ENCODE measurements at places on chromosomes 1 and 21.

GRCh38 chr1:145922266-145922665, 3.7 kb upstream of the PEX11B start:
- DNase-seq = no peak

GRCh38 chr1:65762081-65762862, 30.4 kb upstream of the PDE4B start:
- no peak for DNase-seq

GRCh38 chr1:25643929-25644328, 27.3 kb downstream of the MAN1C1 start:
- DNase-seq = no peak

GRCh38 chr1:38881487-38881886, at the start of gene GJA9:
Gene GJA9, minus strand, starts transcription at chr1:38881587. Its CDS starts 5,489 bp downstream, at chr1:38876098.
- no peak for DNase-seq

DNA sequence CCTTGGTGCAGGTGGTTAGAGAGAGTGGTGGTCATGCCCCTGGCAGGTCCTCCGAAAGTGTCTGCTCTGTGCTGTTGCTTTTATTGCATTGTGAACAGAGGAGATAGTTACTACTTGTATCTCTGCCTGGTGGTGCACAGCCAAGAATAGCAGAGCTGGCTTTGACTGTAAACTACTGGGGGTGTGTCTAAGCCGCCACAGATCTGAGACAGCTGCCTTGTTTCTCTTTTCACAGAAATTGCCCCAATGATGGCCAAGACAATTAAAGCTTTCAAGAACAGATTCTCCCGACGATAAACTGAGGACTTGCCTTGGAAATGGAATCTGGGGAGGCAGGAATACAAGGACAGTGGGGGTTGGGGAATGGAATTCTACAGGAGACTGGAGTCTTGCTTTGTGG, 16.0 kb downstream of the ELOA start:
- no peak for DNase-seq

GRCh38 chr1:17565461-17566252, 26.2 kb downstream of the ARHGEF10L start:
- DNase-seq = no peak

DNA sequence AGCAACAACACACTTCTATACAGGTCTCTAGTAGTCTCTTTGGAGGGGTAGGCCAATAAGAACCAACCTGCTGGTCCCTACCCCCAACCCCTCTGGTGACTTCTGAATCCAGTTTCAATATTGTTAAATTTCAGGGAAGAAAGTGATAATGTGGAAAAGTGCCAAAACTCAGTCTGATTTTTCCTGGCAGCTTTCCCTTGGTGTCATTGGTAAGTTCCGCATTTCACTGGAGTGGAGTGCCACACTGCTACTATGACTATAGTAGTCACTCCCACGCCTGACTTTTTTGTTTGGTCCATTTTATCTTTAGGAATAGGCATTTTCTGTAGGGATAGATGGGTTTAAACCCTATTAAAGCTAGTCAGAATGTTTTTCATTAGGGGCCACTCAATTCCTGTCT, 5.7 kb upstream of the ARID1A start:
- DNase-seq = no peak

GRCh38 chr21:44893948-44894656, 20.6 kb upstream of the PTTG1IP start:
- no peak for DNase-seq

DNA sequence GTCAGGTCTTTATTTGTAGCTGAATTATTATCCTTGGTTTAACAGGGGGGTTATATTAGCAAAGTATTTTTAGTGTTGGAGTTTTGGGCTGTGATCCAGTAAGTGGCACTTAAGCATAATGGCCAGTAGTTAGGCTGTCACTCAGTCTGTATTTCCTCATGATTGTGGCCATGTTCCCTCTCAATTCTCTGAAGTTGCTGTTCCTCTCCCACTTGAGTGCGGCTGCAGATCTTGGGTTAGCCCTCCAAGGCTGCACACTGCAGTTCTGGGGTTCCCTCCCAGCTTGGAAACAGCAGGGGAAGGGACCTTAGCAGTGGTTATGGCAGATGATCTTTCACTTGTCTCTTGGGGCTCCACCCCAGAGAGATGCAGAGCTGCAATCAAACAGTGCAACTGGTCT, 23.2 kb upstream of the DENND1B start:
- no peak for DNase-seq

DNA sequence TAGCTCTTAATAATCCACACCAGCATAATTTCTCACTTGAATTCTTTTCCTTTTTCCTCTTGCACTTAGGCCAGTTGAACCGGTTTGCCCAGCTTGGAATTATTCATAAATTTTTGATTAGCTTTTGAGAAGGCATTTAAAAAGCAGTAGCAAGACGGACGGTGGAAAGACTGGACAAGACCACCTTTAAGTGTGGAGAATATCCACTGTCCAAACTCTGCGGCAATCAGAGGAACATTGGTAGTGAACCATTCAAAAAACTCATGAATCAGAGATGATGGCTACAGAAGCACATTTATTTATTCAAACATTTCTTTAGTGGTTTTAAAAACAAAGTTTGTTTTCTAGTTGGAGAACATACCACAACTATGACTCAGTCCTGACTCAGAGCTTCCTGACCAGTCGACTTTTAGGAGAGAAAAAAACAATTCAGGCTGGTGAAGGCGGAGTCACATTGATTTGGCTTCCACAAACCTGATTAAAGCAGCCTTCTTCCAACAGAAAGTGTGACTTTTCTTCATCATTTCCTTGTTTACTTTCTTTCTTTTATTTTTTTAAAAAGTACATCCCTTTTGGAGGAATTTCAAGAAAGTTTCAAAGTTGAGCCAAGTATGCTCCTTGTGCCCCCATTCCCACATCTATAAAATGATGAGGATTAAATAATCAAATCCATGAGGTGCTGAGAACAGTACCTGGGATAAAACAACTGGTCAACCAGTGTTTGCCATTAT, 128.8 kb downstream of the ADSS2 start:
- peak; percentile 18 for DNase-seq

- no peak for DNase-seq
Measured at GRCh38 chr1:62735491-62736171, 47.4 kb upstream of the DOCK7 start.

- no peak for DNase-seq
Measured at GRCh38 chr1:197100677-197101076, 33.6 kb upstream of the F13B start.

GRCh38 chr1:184222652-184223052, 164.2 kb upstream of the C1orf21 start:
- DNase-seq = no peak

DNA sequence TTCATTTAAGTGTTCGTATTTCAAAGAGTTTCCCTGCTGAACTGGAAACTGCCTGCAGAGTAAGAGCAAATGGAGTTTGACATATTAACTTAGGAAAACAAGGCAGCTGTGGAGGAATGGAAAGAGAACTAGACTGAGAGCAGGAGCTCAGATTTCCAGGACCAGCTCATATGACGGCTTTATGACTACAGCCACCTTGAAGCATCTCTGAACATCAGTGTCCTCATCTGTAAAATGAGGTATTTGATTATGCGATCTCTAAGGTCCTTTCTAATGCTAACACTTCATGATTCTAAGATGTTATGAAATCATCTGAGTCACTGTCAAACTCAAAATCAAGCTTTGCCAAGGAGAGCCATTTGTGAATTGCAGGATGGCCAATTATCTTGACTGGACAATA, 112.3 kb downstream of the PRRX1 start:
- DNase-seq = no peak

- DNase-seq = no peak
Measured at GRCh38 chr1:211705467-211706091, 30.2 kb upstream of the NEK2 start.

GRCh38 chr1:205067031-205067430, 17.2 kb downstream of the TMEM81 start:
- DNase-seq = no peak

- no peak for DNase-seq
Measured at GRCh38 chr1:55775007-55775406, 559.8 kb upstream of the USP24 start.

DNA sequence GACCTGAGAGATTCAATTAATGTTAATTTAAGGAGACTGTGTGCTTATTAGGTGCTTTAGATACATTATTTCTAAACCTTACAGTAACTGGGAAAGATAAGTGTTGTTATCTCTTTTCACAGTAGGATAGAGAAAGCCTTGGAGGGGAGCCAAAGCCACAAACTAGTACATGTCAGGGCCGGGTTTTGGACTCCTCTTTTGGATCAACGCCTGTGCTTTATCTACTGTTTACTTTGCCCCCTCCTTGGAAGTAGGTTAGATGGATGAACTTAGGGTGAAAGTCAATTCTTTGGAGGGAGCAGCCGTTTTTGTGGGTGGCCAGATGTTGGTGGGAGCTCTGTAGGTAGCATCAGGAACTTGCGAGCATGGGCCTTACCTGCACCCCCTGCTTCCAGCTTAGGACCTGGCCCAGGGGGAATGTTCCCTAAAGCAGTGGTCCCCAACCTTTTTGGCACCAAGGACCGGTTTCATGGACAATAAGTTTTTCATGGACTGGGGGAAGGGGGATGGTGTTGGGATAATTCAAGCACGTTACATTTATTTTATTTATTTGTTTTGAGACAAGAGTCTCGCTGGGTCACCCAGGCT, 1.7 kb downstream of the HHAT start:
- DNase-seq = no peak

DNA sequence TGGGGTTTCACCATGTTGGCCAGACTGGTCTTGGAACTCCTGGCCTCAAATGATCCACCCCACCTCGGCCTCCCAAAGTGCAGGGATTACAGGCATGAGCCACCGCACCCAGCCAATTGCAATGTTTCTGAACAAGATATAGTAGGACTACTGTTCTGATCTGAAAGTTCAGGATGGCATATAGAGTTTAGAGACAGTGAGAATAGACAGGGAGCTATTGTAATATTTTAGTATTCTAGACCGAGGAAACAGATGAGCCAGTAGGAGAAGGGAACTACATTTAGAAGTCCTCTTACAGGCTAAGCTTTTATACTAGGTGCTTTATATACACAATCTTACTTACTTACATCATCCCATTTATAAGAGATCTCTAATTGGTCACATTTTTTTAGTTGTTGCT, 33.1 kb downstream of the SOAT1 start:
- no peak for DNase-seq

Measured in stimulated activated CD8-positive, alpha-beta memory T cell treated with anti-CD3 and anti-CD28 coated beads, Interleukin-4, amount 100 ng/mL, for 4 hours (primary cell).